ENCODE measurements at places on chromosomes 13 and 19.

- no peak for DNase-seq
Observed at GRCh38 chr13:99357941-99358340, 50.7 kb upstream of the GPR183 start.

DNA sequence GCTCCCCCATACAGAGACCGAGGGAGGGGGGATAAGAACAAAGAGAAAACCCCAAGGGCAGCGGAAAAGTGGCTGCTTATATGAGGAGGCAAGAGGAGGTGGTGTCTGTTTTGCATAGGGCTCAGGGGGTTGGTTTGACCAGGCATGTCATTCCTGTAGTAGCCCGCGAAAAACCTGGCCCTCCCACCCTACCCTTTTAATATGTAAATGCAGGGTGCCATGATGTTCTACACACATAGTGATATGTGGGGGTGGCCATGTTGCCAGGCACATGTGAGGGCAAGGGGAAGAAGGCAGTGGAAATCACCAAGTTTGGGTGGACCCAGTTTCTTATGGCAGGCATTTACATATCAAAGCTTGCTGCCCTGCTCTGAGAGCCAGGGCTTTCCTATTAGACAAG is 203.5 kb upstream of the UBL3 start:
- no peak for DNase-seq

GRCh38 chr13:110869231-110869804 is 45.6 kb downstream of the ANKRD10 start:
- no peak for DNase-seq

DNA sequence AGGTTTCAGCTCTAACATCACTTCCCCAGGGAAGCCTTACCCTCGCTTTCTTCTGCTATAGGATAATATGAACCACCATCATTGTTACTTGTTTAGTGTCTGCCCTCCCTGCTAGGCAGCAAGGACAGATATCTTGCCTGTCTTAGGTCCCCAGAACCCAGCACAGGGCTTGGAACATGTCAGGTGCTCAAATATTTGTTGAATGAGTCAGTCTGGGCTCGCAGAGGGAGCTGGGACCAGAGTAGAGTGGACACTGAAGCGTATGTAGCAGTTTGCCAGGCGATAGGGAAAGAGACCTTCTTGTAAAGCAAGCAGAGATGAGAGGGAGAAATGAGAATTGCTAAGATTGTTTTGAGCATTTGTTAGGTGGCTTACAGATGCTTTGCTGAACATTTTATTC is 11.7 kb downstream of the BCKDHA start:
- DNase-seq: no peak

GRCh38 chr13:78137404-78138142 is 218.9 kb upstream of the EDNRB start:
- peak; percentile 24 for DNase-seq

All from HS-5 (cell line).